Urinary bladder (tissue), 4 donors: ENCODE measurements at places on chromosomes 2 and 18. TPM values are rescaled to one million over a fixed set of nuclear protein-coding genes. Genes with fewer than 3 reads are reported as not detected.

- no peak for DNase-seq
Observed at GRCh38 chr2:176814274-176814673, 398.3 kb upstream of the HNRNPA3 start.

GRCh38 chr2:197878792-197879191 is 74.4 kb downstream of the PLCL1 start:
- no peak for DNase-seq

GRCh38 chr2:184402381-184402780 is 195.9 kb upstream of the ZNF804A start:
- DNase-seq, result no peak

DNA sequence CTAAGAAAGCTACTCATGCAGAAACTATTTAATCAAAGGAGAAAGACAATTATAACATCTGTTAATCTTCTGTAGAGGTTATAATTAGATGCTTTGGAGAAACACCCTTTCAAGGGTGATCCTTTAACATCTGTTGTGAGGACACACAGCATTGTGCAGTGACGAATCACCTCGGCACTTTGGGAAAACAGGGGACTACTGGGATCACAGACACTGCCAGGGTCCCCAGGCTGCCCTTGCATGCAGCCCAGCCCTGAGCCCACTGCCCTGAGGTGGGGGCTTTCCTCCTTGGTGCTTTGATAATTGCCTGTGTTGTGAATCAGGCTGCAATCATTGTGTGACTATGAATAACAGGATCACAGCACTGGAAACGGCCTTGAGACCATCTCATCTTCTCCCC is 10.6 kb downstream of the NCKAP5 start:
- no peak for DNase-seq

DNA sequence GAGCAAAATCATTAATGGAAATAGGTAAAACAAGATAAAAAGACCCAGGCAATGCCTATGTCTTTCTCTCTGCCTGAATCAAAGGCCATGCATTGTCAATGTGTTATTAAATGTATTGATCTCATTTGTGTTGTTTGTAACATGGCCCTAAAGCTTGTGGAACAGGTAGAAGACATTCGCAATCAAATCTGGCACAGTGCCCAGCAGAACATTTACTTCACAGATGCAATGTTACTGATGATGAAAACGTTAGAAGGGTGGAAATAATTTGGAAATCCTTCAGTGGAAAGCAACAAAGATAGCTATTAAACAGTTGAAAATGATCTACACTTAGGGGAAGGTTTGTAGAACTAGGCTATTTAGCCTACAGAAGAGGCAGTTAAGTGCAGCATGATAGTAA is 368.2 kb downstream of the EPHA4 start:
- no peak for DNase-seq

DNA sequence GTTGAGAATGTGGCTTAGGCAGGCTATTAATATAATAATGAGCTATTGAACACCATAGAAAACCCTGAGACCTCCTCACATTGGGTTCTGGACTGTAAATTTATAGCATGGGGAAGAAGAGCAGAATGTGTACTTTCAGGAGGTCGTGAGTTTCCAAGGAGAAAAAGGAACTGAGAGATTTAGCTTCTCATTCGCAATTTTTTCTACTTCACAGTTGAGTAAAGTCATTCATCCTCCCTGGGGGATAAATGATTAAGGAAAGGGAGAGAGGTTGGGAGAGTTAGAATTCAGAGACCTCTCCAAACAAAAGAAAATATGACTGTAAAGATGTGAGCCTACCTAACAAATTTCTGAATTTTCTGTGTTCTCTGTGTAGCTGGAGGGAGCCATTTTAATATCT is 205.8 kb upstream of the CYRIA start:
- DNase-seq, result no peak

- no peak for DNase-seq
Observed at GRCh38 chr18:47992266-47992665, 61.8 kb upstream of the SMAD2 start.

- no peak for DNase-seq
Observed at GRCh38 chr2:228039752-228040534, 141.5 kb downstream of the SPHKAP start.

DNA sequence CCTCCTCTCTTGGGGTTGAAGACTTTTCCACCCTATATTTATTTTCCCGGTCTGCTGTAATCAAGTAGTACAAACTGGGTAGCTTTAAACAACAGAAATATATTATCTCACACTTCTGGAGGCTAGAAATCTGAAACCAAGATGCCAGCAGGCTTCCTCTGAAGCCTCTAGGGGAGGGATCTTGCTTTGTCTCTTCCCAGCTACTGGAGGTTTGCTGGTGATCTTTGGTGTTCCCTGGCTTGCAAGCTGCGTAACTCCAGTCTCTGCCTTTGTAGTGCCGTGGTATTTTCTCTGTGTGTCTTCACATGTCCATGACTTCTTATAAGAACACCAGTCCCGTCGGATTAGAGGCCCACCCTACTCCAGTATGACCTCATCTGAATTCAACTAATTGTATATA is 44.4 kb downstream of the MYO3B start:
- no peak for DNase-seq

DNA sequence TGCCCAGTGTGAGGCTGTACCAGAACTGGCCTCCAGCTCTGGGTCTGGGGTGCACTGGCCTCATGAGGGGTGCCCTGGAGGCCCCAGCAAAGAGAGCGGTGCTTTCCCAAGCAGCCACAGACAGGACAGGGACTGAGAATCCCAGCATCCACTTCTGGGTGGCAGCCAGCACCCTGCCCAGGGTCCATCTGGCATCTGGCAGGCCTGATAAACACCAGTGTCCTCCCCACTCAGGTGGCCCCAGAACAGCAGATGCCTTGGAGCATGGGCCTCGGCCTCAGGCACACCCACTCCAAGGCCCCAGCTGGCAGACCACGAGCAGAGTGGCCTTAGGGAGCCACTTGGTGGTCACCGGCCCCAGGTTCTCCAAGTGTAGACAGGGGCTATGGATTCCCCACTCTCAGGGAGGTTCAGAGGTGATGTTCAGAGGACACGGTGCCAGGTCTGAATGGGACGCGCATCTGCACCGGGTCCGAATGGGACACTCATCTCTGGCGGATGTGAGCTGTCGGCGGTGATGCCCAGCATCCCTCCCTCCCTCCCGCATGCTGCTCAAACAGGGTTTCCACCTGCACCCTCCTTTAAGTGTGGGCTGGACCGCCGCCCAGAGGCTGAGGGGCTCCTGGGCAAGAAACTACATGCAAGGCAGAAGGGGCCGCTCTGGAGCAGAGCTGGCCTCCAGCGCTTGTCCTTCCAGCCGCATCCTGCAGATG is 82.2 kb upstream of the GPC1 start:
- DNase-seq, result no peak

DNA sequence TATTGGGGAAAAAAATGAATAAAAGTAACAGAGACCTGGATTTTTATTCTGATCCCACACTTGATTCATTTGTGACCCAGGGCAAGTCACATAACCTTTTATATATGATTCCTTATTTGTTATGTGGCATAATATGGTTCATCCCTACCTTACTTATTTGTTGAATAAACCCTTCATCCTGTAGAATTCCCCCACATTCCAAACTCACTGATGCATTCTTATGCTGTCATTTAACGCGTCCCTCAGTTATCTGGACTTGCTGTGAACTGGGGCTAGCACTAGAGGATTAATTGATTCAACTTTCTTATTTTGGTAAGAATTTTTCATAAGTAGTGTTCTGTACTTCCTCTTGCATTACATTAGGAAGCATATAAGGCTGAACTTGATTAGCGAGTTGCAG is 384.7 kb upstream of the RAB12 start:
- no peak for DNase-seq

DNA sequence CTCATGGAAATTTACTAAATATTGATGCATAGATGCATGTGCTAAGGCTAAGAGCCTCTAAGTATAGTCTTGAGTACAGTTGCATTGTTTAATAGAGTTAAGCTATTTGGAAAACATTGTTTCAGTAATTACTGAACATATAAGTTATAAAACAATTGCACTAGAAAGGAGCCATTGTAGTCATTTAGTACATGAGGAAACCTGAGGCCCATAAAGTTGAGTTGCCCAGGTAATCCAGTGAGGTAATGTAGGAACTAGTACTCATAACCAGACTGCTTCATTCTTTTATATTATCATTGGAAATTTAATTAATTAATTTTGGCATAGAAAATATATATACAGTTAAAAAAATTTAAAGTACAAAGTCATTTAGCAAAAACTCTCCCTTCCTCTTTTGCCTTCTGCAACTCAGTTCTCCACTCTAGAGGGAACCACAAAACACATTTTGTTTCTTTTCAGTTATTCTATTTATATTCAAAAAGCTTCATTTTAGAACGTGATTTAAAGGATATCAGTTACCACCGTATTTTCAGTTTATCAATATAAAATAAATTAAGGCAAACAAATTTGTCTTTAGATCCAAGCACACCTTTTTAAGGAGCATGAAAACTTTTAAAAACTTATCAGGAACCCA is 27.8 kb upstream of the TBR1 start:
- DNase-seq, result no peak

- DNase-seq, result no peak
Observed at GRCh38 chr2:19392191-19392590, 33.8 kb upstream of the OSR1 start.

GRCh38 chr2:98297817-98298682 is 48.2 kb upstream of the CNGA3 start:
- no peak for DNase-seq

DNA sequence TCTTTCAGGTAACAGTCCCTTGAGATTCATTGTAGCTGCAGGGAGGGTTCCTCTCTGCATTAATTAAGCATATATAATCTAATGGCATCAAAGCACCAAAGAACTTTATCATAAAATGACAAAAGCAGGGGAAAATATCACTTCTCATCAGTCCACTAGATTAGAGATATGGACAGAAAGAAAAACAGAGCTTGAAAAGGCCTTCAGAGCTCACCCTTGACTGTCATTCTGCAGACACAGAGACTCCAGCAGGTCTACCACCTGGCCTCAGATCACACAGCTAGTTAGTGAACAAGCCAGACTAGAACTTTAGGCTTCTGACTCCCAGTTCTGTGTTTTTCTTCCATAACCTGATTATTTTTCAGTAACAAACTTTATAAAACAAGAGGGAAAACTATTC is 88.5 kb downstream of the FIGN start:
- DNase-seq, result no peak

DNA sequence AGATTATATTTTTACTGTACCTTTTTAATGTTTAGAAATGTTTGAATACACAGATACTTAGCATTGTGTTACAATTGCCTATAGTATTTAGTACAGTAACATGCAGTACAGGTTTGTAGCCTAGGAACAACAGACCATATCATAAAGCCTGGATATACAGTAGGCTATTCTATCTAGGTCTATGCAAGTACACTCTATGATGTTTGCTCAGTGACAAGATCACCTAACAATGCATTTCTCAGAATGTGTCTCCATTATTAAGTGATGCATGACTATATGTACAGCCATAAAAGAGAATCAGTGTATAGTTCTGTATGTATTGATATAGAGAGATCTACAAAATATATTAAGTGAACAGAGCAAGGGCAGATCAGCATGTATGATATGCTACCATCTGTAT is 616.4 kb downstream of the XIRP2 start:
- no peak for DNase-seq

DNA sequence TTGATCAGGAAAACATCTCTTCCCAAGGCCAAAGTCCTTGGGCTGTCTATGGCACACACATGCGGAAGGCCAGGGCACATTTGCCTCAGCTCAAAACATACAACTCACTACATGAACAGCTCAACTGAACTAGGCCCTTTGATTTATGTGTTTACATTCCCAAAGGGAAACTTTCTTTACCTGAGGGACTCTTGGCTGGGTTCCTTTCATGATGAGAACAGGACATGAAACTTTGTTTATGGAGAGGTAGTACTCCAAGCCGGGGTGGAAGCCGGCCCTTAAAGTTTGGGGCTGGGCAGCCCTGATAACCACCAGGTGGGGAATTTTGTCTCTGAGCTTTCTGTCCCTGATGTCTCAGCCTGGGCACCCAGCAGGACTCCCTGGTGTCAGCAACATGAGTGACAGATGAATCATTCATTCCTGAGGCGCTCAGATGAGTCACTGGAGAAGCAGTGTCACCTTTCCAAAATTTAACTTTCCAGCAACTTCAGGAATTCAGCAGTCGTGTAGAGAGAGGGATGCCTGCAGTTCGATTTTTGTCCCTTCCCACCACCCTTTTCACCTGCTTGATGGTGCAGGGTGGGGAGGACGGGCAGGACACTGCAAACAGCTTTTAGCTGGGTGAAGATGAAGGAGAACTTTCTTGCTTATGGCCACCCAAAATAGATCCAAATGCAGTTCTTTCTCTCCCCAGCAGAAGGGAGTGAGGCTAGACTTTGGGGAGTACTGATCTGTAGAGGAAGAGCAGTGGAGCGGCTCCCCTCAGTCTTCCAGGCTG is 331.6 kb downstream of the DYSF start:
- no peak for DNase-seq

DNA sequence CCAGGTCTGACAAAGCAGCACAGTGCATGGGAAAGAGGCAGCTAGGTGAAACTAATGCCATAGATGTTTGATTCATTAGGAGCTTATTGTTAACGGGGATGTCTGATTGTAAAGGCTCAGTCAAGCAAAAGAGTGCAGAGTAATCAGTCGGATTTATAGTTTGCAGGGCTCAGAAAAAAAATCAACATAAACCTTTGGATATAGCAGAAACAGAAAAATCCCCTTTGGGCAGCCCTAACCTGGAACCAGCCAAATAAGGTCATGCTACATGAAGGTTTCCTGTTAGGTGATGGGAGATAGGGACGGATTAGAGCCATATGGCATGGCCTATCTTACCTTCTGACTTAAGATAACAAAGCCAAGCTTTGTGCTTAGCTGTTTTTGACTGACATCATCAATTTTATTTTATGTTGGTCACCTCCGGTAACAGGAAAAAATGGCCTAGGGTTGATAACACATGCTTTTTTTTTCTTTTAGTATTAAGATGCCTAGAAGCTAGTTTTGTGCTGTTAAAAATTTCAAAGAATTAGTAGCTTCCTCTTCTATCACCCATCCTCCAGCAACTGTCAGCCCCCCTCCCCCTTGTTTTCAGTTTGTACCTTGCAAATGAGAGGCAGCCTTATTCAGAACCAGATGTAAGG is 60.7 kb upstream of the ZEB2 start:
- DNase-seq, result no peak

GRCh38 chr2:171289316-171289715 is 128.6 kb upstream of the TLK1 start:
- no peak for DNase-seq

DNA sequence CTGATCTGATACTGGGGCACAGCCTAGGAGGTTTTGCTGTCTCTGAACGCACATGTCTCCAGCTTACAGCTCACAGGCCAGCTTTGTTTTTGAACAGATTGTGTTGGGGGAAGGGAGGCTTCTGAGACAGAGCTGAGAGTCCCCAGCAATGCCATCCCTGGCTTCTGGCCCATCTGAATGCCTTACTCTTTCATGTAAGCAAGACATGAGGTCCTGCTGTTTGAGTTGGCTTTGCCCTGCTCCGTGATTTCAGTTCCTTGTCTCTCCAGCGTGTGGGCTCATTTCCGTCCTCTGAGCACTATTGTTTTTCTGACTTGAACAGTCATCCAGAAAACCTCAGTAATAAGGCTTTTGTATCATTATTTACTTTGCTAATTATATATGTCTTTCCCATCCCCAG is 194.9 kb upstream of the TNP1 start:
- DNase-seq, result no peak

Gene SERPINB5
- 5.6 TPM for polyA plus RNA-seq

Gene FABP1
- polyA plus RNA-seq, result 4.7 TPM

Gene SLC14A1
- polyA plus RNA-seq, result 23.5 TPM

Gene CENPA
- polyA plus RNA-seq, result 0.53 TPM

Gene KCNK3
- 11.4 TPM for polyA plus RNA-seq
